ENCODE measurements at places on chromosomes 11 and 22.

DNA sequence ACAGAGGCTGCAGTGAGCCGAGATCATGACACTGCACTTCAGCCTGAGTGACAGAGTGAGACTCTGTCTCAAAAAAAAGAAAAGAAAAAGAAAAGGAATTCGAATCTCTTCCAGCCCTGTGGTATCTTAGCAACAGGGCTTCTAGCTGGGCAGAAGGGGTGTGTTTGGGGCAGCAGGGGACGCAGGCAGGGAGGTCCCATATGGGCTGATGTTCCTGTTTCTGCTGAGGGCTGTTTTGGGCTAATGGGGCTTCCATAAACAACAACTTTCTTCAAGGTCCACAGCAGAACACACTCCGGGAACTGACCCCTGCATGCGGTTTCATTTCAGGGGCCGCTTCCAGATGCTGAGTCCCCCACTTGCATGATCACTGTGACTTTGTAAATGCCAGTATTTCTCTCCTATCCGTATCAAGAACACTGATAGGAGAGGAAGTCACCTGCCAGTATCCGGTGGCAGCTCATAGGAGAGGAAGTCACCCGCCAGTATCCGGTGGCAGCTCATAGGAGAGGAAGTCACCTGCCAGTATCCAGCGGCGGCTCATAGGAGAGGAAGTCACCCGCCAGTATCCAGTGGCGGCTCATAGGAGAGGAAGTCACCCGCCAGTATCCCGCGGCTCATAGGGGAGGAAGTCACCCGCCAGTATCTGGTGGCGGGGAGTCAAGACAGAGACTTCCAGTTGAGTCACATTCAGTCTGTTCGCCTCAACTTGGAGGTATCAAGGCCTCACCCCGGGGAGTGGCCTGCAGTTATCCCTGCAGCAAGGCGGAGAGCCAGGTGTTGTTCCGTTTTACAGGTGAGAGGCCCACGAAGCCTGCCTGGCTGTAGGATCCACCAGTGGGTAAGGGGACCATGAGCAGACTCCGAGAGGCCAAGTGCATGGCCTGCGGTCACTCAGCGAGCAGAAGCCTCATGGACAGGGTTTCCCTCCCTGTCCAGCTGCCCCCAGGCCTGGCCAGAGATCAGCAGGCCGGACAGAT is 8.3 kb upstream of the FGF19 start:
- no peak for DNase-seq

DNA sequence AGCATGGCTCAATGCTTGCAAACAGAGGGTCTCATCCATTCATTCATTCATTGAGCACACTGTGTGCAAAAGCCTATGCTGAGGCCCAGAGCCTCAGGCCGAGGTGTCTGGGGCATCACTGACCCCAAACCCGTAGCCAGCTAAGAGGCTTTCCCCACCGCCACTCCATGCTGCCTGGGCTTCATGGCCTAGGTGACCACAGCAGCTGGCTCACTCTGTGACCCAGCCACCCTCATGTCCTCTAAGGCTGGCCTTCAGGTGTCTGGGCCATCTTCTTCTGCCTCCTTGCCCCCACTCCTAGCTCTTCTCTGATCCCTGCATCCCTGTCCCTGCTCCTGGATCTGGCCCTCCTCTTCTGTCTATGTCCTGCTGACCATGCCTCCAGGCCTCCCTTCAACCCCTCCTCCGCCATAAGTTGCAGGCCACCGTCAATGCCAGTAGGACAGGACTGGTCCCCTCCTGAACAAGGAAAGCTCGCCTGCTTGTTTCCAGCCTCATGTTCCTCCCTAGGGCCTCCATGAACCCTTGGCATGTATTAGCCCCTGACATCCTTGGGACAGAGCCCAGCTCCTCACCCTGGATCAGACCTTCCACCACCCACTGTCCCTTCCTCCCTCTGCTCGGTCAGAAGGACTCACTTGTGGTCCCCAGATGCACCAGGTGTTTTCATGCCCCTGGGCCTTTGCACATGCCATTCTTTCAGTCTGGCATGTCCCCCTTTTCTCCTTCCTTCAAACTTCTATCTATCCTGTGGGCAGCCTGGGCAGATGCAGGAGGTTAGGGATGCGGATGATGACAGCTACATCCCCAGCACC is 92.8 kb downstream of the MYEOV start:
- no peak for DNase-seq

- DNase-seq = no peak
Measured at GRCh38 chr22:21713428-21714058, 22.1 kb downstream of the YPEL1 start.

GRCh38 chr11:96579656-96580055 is 189.8 kb downstream of the JRKL start:
- DNase-seq = no peak

DNA sequence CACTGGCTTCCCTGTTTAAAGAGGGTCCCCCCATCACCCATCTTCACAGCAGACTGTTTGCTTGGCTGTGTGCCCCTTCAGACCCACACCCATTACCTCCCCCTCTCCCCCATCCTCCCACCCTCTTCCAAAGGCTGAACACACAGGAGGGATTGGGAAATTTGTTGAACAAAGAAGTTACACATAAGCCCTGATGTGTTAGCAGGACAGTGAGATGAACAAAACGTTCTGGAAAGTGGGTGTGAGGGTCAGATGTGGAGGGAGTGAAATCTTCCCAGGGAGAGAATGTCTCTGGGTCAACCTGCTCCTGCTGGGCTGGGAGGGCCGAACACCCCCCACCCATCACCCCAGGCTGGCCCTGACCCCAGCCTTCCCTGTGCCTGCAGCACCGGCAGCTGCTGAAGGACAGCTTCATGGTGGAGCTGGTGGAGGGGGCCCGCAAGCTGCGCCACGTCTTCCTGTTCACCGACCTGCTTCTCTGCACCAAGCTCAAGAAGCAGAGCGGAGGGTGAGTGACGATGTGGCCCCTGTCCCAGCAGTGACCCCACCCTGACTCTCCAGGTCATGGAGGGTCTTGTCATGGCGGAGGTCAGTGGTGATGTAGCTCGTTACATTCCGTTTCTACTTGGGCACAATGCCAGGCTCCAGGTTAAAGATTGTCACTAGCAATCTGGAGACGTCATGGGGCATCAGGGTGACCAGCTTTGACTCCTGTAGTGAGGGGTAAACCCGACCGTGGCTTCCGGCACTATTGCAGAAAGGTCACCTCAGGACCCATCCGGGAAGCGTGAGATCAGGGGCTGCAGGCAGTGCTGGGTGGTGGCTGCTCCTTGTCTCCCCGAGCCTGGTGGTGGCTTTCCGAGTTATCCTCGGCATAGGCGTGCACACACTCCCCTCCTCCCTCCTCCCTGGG is 103.5 kb downstream of the BCR start:
- DNase-seq = no peak

- DNase-seq = no peak
Measured at GRCh38 chr11:119687373-119688046, 41.5 kb downstream of the NECTIN1 start.

DNA sequence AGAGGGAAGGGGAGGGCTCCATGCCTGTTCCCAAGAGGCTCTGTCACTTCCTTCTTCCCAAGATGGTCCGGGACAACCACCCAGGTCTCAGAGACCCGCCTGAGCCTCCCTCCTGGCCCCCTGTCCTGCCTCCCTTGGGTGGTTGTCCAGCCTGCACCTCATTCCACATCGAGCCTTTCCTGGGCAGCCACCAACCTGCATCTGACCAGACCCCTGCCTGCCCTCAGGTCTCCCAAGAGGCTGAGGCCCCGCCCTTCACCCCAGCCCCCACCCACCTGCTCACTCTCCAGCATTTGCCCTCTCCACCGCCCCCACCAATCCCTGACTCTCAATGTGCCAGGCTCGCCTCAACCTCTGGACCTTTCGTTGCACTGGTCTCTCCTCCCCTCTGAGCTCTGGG is 97.5 kb upstream of the LMO1 start:
- DNase-seq = no peak

GRCh38 chr11:76602431-76602861 is 68.1 kb downstream of the LRRC32 start:
- no peak for DNase-seq

DNA sequence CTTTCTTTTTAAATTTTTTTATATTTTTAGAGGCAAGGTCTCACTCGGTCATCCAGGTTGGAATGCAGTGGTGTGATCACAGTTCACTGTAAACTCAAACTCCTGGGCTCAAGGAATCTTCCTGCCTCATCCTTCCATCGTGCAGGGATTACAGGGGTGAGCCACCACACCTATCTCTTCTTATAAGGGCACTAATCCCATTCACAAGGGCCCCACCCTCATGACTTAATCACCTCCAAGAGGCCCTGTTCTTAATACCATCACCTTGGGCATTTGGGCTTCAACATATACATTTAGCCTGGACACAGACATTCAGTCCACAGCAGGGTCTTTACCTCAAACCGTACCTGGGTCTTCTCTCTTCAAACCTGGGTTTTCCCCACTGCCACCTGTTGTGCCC is 4.5 kb upstream of the GTSE1 start:
- DNase-seq = no peak

DNA sequence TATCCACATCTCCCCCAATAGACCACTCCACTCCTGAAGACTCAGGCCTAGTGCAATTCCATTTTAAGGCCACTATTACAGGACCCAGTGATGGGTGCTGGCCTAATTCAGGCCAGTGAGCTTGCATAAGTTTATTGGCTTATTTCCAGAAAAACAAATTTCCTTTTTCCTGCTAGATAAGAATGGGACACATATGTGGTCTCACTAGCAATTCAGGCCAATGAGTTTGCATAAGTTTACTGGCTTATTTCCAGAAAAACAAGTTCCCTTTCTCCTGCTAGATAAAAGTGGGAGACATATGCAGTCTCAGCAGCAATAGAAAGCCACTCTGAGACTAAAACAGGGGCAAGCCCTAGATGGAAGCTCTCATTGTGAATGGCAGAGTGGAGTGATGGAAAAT is 22.4 kb downstream of the ADM start:
- DNase-seq = no peak

- peak; percentile 41 for DNase-seq
Measured at GRCh38 chr11:68282141-68282860, 10.5 kb upstream of the C11orf24 start.

DNA sequence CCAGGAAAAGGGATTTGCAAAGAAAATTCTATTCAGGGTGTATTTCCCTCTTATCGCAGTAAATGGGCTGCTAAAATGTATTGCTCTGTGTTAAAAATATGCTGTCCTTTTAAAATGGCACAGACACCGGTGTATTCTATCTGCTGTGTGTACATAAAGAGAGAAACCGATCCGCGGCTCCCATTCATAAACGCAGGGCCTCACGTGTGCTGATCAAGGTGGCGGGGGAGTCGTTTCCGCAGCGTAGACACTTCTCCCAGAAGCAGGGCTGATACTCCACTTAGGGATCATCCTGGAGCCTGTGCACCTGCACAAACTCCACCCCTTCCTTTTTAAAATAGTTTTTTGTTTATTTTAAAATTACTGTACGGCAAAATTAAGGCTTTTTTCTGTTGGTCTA is 26.1 kb upstream of the IGSF9B start:
- DNase-seq = no peak

GRCh38 chr11:128298271-128298670 is 289.1 kb downstream of the ETS1 start:
- no peak for DNase-seq

- DNase-seq = no peak
Measured at GRCh38 chr11:34585735-34586487, 35.0 kb upstream of the EHF start.

- DNase-seq = no peak
Measured at GRCh38 chr11:10727146-10727851, 23.7 kb upstream of the CTR9 start.
